Stimulated activated CD8-positive, alpha-beta memory T cell treated with anti-CD3 and anti-CD28 coated beads, Interleukin-12 subunit alpha, Interleukin-12 subunit beta, amount 100 ng/mL, for 4 hours (primary cell): ENCODE measurements at places on chromosomes 12 and 14.

DNA sequence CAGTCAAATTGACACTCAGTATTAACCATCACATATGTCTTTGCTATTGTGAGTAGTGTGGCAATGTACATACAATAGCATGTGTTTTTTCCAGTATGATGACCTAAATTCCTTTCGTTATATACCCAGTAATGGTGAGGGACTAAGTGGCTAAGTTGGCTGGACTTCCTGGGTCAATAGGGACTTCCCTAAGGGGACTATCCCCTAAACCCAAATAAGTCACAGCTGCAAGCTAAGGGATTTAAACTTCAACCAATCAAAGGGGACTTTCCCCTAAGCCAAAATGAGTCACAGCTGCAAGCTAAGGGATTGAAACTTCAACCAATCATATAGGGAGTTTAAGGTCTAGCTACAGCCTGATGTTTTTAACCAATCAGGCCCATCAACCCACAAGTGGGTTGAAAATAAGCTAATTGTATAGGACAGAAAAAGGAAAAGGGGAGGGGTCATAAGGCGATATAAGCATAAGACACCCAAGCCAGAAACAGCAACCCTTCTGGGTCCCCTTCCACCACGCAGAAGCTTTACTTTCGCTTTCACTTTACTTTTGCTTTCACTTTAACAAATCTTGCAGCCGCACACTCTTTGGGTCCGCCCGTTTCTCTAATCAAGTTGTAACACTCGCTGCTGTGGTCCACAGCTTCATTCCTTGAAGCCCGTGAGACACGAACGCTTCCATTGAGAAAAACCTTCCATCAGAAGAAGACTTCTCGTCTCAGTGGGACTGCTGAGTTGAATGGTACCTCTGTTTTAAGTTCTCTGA, 404.4 kb downstream of the FLRT2 start:
- DNase-seq, result peak; percentile 14

- DNase-seq, result no peak
These were observed 102.0 kb downstream of the PRIMA1 start for GRCh38 chr14:93686268-93686667.

DNA sequence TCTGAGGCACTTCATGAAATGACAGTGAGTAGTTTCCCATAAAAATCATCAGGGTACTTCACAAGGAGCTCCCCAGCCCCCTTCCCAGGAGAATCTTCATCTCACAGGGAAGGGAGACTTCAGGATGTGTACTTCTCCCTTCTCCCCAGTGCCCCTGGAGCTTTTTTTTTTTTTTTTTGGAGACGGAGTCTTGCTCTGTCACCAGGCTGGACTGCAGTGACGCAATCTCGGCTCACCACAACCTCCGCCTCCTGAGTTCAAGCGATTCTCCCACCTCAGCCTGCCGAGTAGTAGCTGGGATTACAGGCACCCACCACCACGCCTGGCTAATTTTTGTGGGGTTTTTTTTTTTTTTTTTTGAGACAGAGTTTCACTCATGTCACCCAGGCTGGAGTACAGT, 10.4 kb downstream of the ITPK1 start:
- no peak for DNase-seq

DNA sequence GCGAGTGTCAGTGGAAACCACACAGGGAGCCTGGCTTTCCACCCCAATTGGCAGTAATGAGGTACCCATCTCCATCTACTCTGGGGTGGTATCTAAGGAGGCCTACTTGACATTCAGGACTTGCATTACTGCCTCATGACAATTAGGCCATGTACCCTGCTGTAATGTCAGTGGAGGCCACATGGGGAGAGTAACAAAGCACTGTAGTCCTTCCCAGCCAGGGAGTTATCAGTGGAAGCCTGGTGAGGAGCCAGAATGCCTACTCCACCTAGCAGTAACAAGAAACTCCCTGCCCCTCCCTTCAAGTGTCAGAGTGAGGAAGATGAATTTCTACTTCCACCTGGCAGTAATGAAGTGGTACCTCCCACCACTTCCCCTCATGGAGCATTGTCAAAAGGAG, 12.5 kb downstream of the TIMM9 start:
- no peak for DNase-seq

DNA sequence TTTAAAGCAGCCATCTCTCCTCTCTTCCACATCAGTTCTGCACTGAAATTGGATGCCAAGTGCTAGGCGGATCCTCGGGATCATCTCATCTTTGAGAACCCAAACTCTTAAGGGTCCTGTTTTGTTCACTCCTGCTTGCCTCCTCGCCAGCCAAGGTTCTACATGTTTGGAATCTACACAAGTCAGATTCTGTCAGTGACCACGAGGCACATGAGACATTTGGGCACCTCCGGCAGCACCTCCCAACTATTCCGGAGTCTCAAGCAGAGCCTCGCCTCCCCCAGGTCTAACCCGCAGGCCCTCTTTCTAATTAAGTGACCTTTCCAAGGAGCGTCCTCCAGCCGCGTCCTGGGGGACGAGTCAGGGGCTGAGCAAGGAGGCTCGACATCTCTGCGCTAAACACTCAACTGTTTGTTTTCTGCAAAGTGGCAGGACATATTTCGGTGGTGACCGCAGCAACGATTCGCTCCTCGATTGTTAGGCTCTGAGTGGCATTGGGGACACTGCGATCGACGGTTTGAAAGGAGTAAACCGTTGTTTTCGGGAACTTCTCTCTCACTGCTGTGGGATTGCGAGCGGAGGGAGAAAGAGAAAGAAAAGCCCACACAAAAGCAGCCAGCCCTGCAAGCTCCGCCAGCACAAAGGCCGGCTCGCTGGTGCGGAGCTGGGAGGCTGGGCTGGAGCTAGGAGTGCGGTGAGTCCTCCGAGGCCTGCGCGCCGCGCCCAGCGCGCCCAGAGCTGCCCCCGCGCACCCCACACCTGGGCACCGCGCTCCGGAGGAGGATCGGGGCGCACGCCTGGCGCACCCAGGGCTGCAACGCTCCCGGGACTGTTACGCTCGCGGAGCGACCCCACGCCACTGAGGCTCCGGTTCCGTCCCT, 640 bp downstream of the ARMH4 start:
- no peak for DNase-seq

GRCh38 chr12:62516927-62517326, 50.3 kb downstream of the MON2 start:
- no peak for DNase-seq

GRCh38 chr14:54730156-54730961, 163.4 kb downstream of the SAMD4A start:
- no peak for DNase-seq

GRCh38 chr12:21384261-21384660, 11.6 kb downstream of the IAPP start:
- DNase-seq, result no peak

DNA sequence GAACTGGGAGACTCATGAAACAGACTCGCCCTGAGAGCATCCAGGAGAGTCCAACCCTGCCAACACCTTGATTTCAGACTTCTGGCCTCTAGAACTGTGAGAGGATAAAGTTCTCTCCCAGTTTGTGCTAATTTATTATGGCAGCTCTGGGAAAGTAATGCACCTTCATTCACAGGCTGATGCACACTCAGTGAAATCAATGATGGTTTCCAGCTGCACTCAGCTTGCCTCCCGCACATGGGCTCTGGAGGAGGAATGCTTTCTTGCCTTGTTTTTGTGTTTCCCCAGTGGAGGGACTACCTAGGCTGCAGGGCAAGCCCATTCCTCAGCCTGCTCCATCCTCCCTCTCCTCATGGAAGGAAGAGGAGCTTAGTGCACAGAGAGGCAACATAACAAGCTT, 45.7 kb downstream of the TMEM132C start:
- DNase-seq, result no peak

DNA sequence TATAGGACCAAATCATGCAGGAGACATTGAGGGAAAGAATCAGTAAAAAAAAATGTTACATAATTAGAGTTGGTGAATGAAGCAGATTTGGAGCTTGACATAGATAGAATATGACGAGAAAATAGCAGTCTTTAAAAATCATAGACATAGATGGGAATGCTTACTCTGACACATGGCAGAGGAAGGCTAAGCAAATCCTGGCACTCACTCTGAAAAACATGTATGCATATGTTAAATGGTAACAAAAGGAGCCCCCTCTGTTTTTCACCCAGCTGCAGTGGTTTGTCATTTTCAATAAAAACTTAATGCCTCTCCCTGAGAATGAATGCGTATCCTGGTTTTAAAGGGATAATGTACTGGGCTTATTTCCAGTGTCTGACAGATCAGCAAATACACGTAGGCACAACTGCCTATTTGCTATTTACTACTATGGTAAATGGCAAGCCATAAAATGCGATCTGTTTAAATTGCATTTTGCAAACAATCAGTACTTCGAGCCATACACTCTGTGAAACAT, 561.2 kb upstream of the SEL1L start:
- no peak for DNase-seq

- DNase-seq, result no peak
These were observed 122.5 kb downstream of the SNAPC1 start for GRCh38 chr14:61884711-61885110.

DNA sequence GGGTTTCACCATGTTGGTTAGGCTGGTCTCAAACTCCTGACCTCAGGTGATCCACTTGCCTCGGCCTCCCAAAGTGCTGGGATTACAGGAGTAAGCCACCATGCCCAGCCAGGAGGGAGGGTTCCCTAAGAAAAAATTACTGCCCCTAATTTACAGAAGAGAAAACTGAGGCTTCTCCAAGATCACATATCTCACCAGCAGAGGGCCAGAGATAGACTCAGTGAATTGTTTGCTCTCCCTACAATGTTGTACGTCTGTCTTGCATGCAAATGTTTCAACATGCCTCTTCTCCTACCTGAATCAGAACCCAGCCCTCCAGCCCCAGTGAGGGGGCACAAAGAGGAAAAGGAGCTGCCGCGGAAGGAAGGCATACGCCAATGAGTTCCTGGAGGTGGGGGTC, 48.3 kb upstream of the TMEM263 start:
- DNase-seq, result no peak

DNA sequence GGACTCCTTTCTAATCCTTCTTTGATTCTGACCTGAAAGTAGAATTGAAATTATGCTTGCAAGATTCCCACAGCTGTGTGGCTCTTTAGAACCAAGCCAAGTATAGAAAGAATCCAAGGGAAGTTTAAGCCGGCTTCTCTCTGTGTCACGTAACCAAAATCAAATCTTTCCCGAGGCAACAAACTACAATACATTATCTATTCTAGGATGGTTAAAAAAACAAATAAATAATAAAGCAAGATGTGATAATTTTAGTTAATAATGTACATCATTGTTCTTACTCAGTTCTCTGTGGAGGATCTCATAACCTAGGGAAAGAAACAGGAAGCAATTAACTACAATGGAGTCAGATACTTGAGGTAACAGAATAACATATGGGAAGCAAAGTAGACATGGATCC, 78.1 kb upstream of the ST8SIA1 start:
- DNase-seq, result no peak

GRCh38 chr14:96920023-96920422, 122.8 kb downstream of the VRK1 start:
- DNase-seq, result no peak

DNA sequence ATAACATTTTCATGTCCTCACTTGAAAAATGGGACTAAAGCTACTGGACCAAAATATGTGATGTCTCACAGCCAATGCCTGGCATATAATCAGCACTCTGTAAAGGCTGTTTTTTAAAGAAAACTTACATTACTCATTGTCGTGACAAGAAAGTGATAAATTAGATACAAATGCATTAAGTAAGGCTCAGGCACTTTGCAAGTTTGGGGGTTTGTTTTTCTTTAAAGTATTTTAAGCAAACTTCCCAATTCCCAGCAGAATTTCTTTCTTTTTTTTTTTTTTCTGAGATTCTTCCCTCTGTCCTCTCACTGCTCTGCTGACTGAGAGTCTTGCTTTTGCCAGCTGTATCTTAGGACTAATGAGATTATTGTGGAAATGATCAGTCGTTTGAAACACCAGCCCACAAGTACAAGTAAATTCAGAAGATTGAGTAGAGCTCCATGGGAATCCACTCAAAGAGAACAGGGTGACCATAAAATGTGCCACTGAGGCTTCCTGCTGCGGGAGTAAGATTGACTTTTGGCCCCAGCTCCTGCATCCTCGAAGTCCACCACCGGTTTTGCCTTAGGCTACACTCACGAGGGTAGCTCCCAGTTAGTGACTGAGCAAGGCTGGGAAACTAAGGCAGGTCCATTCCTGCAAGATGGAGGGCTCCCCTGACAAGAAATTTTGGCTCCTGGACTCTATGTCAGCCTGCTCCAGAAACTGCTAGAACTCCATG, 82.8 kb downstream of the TMTC1 start:
- no peak for DNase-seq

DNA sequence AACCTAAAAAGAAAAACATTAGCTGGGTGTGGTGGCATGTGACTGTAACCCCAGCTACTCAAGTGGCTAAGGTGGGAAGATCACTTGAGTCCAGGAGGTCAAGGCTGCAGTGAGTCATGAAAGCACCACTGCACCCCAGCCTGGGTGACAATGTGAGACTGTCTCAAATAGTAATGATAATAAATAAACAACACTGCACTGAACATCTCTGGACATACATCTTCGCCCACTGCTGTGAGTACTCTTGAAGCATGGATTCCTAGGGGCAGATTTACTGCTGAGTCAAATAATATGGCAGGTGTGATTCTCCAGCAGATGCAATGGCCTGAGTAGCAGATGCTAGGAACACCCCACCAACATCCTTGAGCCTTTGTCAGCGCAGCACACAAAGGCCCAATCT, 23.6 kb downstream of the ABCB9 start:
- no peak for DNase-seq

DNA sequence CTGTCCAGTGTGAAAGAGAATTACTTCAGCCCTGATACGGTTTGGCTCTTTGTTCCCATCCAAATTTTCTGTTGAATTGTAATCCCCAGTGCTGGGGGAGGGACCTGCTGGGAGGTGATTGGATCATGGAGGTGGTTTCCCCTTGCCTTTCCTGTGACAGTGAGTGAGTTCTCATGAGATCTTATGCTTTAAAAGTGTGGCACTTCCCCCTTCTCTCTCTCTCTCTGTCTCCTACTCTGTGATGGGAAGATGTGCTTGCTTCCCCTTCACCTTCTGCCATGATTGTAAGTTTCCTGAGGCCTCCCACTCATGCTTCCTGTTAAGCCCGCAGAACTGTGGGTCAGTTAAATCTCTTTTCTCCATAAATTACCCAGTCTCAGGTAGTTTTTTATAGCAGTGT, 5.5 kb upstream of the SLC15A5 start:
- DNase-seq, result no peak

DNA sequence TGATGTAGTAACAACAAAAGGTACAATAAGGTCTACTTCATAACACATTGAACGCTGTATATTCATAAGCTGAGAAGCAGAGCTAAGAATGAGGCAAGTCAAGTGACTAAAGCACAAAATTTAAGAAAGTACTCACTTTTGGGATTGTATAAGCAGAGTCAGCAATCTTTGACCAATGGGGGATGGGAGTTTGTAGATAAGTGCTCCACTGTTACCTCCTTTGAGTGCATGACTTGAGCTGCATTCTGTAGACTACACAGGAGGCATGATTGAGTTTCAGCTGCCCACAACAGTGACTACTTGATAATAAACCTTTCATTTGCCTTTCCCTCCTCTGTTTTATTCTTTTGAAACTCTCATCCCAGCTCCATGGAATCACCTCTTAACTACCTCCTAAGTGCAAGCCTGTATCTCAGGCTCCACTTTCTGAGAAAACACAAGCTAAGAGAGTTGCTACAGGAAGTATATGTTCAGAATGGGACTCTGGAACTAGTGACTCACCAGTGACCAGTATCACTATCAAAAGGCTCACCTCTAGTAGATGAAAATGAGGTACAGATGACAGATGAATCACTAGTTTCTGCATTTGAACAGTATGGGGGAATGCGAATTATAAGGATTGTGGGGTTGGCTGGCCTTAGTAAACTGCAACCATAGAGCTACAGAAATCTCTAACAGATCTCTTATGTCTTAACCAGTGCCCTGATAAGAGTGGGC, 49.2 kb downstream of the SLC35F4 start:
- DNase-seq, result no peak
